B cell (primary cell): ENCODE measurements at places on chromosomes 2 and 18. TPM values are rescaled to one million over a fixed set of nuclear protein-coding genes. Genes with fewer than 3 reads are reported as not detected.

The TUBA3E gene
- total RNA-seq = not detected in 2 replicates

The MGAT4A gene
- 28.9 and 32.7 TPM in 2 replicates for total RNA-seq

The GKN1 gene
- total RNA-seq = not detected in 2 replicates

- no peaks in the 10 kb centered on the region for H3K27me3 ChIP-seq
- peaks cover 50% of the 10 kb centered on the region for H3K4me1 ChIP-seq
- H3K36me3 ChIP-seq = no peaks in the 10 kb centered on the region
- H3K27ac ChIP-seq = no peak overlapping the region
- H3K4me3 ChIP-seq = no peak overlapping the region
Observed at GRCh38 chr2:12116228-12116750, 369.9 kb downstream of the LPIN1 start.

DNA sequence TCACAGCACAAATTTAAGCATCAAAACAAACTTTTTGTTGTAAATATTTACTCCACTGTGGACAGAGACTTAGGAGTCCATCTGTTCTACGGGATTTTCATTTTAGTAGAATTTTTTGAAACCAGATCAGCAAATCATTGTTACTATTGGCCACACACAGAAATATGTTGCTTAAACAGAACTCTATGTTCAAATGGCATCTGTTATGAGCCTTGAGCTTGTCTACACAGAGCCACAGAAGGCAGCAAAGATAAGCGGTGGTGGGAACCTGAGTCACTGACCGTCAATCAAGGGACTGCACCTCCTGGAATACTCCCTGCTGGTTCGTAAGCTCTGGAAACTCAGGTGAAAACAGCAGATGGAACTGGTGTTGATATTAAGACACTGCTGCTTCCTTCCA lies 156.8 kb downstream of the TMEM200C start:
- no peak overlapping the region for H3K4me3 ChIP-seq
- DNase-seq = no peak
- no peaks in the 10 kb centered on the region for H3K27me3 ChIP-seq
- H3K36me3 ChIP-seq = no peaks in the 10 kb centered on the region
- H3K4me1 ChIP-seq = no peaks in the 10 kb centered on the region

- no peaks in the 10 kb centered on the region for H3K36me3 ChIP-seq
- no peak for DNase-seq
- H3K4me1 ChIP-seq = no peaks in the 10 kb centered on the region
Observed at GRCh38 chr2:208037564-208038487, 12.5 kb upstream of the PLEKHM3 start.

DNA sequence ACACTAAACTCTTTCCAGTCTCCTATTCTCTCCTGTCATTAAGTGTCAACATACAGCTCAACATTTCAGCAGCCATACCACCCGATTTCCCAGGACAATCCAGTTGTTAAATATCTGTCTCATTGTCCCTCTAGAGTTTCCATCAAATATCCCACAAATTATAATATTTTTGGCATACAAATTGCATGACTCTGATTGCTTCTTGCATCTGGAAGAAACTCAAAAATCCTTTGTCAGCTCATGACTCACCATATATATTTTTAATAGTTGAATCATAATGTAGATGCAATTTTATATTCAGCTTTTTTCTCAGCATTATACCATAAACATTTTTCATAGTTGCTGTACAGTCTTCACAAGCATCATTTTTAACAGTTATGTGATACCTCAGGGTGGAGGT lies 7.2 kb downstream of the SLC30A3 start:
- peaks cover 29% of the 10 kb centered on the region for H3K27me3 ChIP-seq
- no peak overlapping the region for H3K4me3 ChIP-seq
- DNase-seq = no peak
- no peaks in the 10 kb centered on the region for H3K4me1 ChIP-seq
